CD4-positive, alpha-beta T cell treated with Interleukin-15 for 4 hours (primary cell): ENCODE measurements at places on chromosomes 7 and 10.

GRCh38 chr7:21969822-21970221, 24.1 kb upstream of the CDCA7L start:
- DNase-seq: no peak

GRCh38 chr7:85693326-85693725, 506.5 kb upstream of the SEMA3D start:
- no peak for DNase-seq

DNA sequence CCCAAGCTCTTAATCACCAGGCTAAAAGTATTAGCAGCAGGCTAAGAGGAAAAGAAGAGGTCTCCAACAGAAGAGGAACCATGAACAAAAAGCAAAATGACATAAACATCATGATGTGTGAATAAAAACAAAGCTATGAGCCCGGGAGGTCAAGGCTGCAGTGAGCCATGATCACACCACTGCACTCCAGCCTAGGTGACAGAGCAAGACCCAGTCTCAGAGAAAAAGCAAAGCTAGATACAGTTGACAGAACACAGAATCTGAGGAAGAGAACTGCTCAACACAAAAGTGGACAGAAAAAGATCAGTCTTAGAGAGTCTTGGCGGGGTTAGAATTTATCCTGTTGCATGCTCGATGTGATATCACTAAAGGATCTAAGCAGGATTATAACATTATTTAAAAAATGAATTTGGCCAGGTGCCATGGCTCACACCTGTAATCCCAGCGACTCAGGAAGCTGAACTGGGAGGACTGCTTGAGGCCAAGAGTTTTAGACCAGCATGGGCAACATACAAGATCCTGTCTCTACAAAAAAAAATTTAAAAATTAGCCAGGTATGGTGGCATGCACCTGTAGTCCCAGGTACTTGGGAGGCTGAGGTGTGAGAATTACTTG, 37.5 kb downstream of the NT5C2 start:
- no peak for DNase-seq

DNA sequence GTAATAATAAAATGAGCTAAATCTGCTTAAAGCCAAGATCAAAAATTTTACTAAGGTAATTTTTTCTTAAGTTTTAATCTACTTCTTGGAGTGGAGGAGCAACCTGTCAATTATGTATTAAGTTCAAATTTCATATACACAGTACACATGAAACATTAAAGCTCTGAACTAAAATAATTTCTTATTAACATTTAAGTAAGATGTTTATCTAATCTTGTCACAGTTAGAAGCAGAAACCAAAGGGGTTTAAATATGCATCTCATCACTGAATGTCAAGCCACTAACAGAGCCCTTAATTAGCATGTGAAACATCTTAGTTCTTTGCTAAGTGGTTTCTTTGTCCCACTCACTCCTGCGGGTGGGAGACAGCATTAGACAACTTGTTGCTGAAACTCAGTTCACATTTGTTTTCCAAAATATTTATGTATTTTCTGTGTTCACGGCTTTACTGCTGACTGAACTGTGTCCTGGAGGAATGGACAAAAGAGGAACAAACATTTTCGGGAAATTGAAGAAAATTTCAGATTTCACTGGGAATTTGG, 130.9 kb upstream of the MBL2 start:
- no peak for DNase-seq

- DNase-seq: no peak
Observed at GRCh38 chr10:123392182-123392963, 238.2 kb downstream of the BUB3 start.
